Cerebellar cortex (tissue), 1 donor: ENCODE measurements at places on chromosomes 7 and 10.

DNA sequence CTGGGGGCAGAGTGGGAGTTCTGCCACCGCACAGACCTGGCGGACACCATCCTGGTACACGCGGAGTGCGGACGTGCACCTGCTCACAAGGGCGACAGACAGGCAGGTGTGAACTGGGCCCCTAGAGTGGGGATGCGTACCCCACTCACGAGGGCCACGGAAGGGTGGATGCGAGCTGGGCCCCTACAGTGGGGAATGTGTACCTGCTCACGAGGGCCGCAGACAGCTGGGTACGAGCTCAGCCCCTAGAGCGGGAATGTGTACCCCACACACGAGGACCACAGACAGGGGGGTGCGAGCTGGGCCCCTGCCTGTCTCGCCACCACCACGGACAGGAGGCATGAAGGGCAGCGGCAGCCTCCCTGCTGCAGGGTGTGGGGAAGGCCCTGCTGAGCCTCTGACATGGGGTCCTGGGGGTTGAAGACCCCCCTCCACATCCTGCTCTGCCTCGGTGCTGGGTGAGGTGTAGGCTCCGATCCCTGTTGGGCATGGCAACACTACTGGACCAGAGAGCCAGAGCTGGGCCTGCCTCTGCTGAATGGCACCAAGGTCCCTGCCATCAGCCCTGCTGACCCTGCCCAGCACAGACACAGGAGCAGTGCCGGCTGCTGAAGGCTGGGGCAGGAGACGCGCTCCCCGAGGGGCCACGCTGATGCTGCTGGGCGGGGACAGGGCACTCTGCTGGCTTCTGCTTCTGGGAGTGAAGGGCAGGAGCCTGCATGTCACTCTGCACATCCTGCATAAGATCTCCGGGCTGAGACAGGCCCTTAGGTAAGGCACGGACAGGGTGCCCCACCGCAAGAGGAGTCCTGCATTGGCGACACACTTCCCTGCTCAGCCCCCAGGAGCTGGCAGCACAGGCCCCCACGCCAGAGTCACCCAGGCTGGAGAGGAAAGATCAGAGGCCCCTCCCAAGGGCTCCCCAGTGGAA lies 259.2 kb downstream of the MAD1L1 start:
- DNase-seq: no peak

DNA sequence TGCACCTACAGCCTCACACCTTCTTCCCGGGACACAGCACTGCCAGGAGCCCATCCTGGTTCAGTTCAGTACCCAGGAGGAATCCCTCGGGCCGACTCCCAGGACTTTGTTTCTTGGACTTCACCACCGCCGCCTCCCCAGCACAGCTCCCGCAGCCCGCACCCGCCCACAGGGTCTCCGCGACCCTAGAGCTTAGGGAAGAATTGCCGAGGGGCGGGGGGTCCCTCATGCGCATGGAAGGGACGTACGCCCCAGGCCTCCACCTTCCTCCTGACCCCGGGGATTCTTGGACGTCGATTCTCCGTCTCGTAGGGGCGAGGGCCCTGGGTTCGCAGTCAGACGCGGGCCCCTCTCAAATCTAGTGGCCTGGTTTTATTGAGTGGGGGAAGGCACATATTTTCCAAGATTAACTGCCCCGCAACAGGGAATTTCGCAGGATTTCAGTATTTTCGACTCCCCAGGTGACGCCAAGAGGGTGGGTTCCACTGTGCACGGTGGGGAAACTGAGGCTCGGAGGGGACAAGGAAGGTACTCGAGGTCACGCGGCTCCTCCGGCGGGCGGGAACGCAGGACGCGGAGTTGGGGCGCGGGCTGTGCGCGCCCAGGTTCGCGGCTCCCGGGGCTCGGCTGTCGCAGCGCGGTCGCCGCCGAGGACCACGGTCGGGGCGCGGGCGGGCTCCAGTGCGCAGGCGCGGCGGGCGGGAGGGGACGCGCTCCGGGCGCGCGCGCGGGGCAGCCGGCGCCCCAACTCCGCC lies at the start of gene ADCY1:
Gene ADCY1, plus strand, starts transcription at position 708 of the 755 bp plus-strand sequence. CDS start 176 bp downstream, outside the sequence.
- DNase-seq: no peak

- DNase-seq: no peak
These were observed 13.6 kb downstream of the PON2 start for GRCh38 chr7:95421000-95421846.

DNA sequence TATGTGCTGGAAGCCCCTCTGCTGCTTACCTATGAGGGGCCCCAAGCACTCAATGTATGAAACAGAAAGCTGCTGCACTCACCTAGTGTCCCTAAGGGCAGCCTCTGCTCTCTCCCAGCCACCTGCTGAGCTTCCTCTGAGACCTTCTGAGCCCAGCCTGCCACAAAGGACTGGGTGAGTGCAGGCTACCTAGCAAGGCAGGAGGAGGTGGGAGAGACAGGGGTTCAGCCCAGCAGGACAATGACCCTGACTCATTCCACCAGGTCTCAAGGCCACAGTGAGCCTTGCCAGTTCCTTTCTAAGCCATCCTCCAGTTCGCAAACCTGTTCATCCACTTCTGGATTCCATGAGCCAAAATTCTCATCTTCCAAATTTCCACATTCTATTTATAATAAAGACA lies 16.3 kb downstream of the VOPP1 start:
- DNase-seq: no peak

DNA sequence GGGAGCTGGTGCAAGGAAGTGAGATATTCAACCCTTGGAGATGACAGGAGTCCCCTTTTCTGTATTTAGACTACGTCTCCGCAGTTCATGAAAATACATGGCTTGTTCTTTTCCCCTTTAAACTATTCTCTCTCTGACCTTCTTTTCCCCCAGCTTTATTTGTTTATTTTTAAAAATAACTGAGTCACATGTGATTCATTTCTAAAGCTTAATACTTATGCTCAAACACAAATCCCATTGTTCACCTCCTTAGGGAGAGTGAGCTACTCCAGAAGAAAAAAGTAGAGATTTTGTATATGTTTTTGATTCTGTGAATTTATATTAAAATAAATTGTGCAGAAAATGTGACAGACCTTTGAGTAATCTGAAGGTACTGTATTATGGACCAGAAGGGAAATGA lies 35.9 kb upstream of the FZD1 start:
- DNase-seq: no peak

GRCh38 chr10:21531164-21531563 lies 2.9 kb upstream of the MLLT10 start:
- DNase-seq: no peak

DNA sequence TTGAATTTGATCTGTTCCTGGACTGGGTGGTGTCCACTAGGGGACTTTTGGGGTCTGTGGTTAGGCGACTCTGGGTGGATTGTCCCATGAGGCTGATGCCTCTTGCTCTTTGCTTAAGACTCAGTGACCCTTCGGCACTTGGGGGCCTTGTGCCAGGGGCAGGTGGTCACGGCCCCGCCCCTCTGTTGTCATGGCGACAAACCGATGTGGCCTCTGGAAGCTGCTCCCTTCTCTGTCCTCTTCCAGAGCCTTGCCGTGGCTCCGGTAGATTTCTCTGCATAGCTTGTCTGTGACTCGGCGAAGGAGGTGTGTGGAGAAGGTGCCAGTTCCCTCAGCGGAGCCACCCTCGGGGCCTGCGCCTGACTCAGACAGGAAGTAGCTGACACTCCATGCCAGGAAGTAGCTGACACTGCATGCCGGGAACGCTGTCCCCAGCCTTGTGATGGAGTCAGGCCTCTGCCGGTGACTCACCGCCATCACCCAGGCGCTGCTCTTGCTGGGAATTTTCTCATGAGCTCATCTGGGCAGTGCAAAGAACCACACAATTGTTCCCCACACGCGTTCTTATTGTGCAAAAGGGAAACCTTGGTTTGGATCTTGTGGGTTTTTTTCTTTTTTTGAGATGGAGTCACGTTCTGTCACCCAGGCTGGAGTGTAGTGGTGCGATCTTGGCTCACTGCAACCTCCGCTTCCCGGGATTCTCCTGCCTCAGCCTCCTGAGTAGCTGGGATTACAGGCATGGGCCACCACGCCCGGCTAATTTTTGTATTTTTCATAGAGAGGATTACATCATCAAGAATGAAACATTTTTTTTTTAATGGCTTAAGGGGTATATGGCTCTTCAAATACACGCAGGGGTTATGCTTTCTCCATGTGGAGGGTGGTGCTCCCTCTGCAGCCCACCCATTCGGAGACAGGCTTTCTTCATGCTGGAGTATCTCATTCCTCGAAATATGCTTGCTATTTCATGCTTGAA lies 72.6 kb downstream of the PFKFB3 start:
- DNase-seq: peak; percentile 14
